ENCODE measurements at places on chromosomes 7 and 10.

DNA sequence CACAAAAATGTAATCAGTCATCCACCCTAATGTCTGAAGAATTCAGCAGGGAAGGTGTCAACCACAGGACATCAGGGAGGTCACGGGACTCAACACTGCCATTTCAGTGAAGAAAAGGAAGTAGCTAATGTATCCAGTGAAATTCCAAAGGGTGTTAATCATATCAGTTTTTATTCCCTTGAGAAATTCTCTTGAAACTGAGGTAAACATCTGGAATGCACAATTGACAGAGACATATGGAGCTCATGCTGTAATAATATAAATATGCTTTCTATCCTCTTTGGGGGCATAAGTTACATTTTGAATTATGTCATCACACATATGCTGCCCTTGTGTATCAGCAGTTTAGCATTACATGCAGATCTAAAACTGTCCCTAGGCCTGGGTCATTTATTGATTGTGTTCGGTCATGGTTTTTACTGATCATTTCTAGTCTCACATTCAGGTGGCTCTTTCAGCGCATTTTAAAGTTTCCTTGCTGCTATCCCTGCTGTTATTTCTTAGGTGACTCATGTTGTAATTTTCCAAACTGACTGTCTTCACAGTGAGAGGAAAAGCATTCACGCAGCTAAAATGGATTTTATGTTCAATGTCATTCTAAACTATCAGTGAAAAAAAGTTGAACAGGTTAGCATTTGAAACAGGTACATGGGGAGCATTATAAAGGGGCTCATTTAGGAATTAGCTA, 273.9 kb downstream of the TSPAN12 start:
- peak; percentile 93 for DNase-seq

GRCh38 chr10:19728376-19728775, 87.9 kb upstream of the PLXDC2 start:
- no peak for DNase-seq

DNA sequence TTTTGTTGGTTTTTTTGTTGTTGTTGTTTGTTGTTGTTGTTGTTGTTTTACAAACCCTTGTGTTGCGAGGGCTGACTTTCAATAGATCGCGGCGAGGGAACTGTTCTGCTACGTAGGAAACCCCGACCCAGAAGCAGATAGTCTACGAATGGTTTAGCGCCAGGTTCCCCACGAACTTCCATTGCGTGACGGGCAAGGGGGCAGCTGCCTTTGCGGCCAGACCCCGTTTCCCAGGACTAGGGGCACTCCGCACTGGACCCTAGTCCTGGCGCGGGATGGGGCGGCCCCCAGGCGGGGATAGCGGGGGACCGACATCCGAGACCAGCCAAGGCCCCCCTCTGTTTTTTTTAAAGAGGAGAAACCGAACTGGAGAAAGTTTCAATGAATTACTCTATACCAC, 119.6 kb downstream of the LRRTM3 start:
- DNase-seq: no peak

- DNase-seq: no peak
Observed at GRCh38 chr7:73880755-73881328, 19.9 kb downstream of the TMEM270 start.

- DNase-seq: peak; percentile 95
Observed at GRCh38 chr10:90911133-90912051, 9.5 kb downstream of the ANKRD1 start.

- DNase-seq: no peak
Observed at GRCh38 chr7:48380921-48381320, 209.7 kb downstream of the ABCA13 start.

- DNase-seq: peak; percentile 50
Observed at GRCh38 chr10:56586461-56586891, 225.4 kb upstream of the ZWINT start.

DNA sequence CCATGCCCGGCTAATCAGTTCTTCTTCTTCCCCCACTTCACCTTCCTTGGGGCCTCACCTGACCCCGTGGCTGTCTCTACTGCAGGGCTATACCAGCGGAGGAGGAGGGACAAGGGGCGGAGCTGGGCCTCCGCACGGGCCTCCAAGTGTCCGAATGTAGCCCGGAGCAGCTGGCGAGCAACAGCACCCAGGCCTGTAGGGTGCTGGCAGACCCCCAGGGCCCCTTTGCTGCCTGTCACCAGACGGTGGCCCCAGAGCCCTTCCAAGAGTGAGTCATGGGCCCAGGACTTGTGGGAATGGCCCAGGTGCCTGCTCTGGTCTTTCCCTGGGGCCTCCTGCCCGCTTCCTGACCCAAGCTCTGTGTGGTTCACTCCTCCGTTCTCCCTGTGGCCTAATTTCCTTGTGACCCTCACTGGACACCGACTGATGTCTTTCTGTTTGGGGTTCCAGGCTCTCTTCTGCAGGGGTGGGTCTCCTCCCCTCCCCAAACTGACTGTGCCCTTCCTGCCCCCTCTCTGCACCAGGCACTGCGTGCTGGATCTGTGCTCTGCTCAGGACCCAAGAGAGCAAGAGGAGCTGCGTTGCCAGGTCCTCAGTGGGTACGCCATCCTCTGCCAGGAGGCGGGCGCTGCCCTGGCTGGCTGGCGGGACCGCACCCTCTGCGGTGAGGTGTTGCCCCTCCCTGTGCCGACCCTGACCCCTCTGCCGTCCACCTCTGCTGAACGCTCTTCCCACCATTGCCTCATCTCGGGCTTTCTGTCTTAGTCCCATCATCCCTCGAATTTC, 35.2 kb downstream of the EPHB4 start:
- DNase-seq: no peak
